ENCODE measurements at places on chromosomes 7 and 10. TPM values are rescaled to one million over a fixed set of nuclear protein-coding genes. Genes with fewer than 3 reads are reported as not detected.

Gene DIP2C
- total RNA-seq = 4.7 TPM

Gene FFAR4
- total RNA-seq = not detected

DNA sequence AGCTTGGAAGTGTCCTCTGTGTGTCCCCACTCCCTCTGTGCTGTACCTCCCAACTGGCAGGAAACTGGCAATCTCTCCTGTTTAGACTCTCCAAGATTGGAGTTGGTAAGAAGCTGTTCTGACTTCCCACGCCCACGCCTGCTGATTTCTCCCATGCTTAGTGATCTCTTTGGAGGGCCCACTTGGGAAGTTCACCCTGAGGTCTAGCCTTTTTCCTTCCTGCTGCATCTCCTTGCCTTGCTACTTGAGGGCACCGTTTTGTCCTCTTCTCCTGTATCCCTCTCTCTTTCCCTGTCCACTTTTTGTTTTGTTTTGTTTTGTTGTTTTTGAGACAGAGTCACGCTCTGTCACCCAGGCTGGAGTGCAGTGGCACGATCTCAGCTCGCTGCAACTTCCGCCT is 35.4 kb downstream of the ZAN start:
- DNase-seq = no peak

GRCh38 chr7:130154501-130155317 is 50.5 kb downstream of the TMEM209 start:
- no peak for DNase-seq

DNA sequence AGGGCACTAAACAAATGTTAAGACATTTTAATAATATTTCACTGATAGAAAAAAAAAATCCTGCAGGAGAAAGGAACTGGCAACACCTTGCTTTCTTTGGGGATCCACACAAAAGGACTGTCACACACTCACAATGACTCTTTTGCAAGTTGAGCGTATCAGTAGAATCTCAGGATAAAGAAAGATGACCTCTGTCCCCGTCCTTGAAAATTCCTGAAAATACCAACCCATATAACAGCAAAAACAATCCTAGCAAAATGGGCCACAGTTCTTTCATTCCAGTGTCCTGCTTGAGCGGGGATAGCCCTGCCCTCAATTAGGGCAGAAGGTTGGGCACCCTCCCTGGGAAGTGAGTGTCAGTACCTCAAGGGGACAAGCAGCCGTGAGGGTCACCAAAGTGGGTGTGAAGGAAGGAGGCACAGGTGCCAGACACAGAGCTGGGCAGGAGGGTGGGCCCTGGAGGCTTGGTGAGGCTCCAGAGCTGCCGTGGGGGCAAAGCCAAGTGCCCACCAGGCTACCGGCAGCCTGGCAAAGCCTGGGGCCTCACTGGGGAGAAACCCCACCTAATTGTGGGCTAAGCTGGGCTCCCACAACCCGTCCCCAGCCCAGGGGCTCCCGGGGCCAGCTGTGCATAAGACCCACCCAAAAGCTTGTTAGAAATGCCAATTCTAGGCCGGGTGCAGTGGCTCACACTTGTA is 2.8 kb downstream of the WDR86 start:
- no peak for DNase-seq

GRCh38 chr7:148503900-148504487 is 86.6 kb upstream of the C7orf33 start:
- DNase-seq = no peak

GRCh38 chr7:51278797-51279196 is 37.8 kb downstream of the COBL start:
- no peak for DNase-seq

GRCh38 chr10:115409347-115409746 is 316.2 kb downstream of the ATRNL1 start:
- DNase-seq = no peak

DNA sequence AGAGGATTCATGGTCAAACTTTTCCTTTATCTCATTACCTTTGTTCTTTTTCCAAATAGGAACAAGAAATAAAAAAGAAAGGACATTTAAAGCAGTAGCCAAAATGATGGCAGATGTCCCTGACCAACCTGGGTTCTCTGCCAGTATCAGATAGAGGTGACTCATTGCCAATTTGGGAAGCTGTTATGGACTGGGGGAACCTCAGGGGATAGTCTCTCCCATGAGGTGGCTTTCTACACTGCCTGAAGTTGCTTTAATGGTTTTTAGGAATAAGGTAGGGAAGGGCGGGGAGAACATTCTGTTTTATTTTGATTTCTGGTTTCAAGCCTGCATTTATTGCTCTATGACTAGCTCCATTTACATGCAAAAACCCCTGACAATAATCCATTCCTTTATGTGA is 457.9 kb upstream of the TPK1 start:
- DNase-seq = no peak

Data from foreskin keratinocyte (primary cell).